ENCODE measurements at places on chromosomes 7 and 10.
A peak's percentile ranks its signal among the peaks of the same experiment; 100 is the strongest.

- peak; percentile 81 for DNase-seq
These were observed 338.0 kb upstream of the MKI67 start for GRCh38 chr10:128463991-128464760.

DNA sequence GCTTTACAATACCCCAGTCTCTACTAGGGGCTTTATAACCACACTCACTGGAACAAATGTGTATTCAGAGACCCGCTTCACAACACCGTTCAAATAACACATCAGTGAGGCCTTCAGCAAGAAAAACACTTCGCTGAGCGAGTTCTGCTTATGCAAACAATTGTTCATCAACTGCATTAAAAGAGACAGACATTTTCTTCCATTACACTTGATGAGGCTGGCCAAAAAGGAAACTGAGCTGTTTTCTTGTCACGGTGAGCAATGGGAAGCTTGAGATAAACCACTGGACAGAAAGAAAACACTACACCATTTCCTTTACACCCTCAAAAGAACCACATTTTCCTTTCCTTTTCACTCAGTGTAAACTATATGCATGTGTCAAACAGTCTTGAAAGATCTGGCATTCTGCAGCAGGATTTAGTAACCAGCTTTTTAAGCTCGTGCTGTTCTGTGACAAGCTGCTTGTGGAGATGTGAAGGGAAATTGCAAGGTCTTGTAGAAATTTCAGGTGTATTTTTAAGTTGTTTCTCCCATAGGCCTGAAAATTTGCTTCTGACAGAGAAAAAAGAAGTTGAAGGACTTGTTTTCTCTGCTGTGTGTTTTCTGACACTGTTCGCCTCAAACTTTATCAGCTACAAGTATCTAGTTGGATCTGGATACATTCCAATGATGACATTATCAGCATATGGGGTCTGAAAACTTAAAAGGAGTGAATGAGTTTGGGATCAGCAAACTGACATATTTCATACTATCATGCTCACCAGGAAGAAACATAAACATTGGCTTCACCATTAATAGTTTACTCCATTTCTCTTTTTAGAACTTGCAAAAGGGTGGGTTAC is 693.1 kb downstream of the PARD3 start:
- no peak for DNase-seq

DNA sequence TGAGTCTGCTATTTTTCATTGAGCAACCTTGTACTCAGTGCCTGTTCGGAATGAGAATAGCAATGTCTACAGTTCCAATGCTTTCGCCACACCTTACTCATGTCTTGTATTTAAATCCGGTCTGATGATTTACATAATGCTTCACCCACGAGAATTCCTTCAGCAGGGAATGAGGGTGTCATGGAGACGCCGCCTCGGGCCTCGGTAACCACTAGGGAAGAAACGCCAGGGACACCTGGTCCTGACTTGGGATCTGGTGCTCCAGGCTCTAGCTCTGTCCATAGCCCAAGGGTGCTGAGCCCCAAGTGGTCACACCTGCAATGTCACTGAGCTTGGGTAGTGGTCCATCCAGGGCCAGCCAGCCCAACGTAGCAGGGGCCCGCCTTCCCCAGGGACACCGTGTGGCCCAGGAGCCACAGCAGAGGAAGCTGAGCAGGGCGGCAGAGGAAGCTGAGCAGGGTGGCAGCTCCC is 37.4 kb downstream of the PRKAG2 start:
- peak; percentile 84 for DNase-seq

DNA sequence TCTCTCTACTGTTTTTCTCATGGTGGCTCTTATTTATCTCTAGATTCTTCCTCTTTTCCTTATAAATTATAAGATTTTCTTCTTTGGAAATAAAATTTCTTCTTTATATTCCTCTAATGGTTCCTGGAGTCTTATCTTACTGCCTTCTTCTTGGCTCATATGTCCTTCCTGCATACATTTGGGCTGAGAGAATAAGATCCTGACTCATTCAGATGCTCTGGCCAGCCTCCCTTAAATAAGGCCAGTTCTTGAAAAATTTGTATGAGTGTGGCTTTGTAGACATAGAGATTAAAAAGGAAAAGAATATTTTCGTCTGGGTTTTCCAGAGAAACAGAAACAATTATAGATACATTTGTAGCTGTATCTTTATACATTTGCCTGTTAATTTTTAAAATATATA is 411.3 kb downstream of the KIF20B start:
- no peak for DNase-seq

DNA sequence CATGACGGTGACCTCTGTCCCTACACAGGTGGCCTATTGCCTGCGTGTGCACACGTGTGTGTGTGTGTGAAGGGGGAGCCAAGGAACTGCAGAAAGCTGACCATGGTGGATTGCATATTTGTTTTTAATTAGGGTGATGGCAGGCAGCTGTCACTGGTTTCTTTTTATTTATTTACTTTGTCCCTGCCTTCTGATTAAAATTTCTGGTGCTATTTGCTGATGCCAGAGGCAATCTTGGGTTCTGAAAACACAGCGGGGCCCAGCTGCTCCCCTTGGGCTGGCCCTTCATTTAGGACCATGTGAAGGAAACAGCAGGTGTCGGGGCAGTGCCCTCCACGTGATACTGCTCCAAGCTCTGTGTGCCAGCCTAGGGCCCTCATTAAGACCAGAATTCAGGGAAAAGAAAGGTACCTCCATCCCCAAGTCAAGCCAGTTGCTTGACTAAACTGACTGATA is 71.3 kb upstream of the PODXL start:
- no peak for DNase-seq

DNA sequence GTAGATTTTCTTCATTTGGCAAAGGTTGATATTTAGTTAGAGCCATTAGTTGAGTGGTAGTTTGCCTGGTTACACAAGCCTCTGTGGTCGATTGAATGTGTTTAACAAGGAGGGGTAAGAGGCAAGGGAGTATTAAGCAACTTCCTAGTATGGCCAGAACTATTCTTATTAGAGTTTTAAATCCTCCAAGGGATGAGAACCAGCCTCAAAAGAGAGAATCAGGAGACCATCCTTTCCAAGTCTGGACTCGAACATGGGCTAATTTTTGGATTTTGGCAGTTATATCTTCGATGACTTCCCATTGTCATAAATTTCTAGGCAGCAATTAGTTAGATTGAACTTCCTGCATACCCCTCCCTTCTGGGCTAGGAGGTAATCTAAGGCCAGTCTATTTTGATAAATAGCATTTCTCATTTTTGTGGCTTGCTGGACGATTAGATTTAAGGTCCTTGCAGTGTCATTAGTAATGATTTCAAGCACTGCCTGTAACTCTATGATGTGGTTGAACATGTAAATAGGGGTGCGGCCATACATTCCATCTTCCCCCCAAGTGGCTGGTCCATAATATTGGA is 219.5 kb upstream of the KCND2 start:
- no peak for DNase-seq

GRCh38 chr10:46033602-46034011 is 3.2 kb upstream of the NCOA4 start:
- DNase-seq, result no peak

GRCh38 chr7:105268056-105268455 is 120.7 kb downstream of the SRPK2 start:
- no peak for DNase-seq

DNA sequence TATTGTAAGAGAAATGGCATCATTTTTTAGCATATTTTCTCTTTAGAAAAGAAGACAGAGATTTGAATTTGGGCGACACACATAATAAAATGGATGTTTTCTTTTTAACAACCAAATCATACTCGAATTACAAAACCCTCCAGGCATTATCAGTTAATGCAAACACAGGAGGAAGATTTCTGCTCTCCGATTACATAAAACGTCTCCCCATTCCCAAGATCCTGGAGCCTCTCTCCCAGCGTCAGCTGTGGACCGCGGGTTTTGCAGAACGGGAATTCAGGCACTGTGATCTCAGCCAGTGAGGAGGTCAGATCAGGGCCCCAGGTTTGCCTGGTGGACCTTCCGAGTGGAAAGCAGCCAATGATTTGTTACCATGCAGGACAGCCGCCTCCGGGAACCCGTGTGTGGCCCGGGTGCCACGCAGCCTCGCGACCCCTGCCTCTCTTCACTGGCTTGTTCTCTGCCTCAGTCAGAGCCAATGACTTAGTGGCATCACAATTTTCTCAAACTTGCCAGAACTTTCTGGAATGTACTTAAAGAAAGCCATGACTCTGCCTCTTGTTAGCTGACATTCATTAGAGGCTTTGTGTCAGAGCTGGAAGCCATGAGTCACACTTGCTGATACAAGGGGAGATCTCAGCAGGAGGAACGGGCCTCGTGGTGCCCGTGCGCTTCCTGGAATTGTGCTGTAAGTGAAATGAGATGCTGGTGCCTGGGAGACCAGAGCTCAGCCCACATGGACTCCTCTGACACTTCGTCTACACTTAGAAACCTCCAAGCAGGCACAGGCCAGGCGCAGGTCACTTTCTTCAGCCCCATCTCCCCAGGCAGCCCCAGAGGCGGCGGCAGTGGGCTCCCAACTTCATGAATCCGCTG is 246.1 kb downstream of the KLF6 start:
- no peak for DNase-seq

DNA sequence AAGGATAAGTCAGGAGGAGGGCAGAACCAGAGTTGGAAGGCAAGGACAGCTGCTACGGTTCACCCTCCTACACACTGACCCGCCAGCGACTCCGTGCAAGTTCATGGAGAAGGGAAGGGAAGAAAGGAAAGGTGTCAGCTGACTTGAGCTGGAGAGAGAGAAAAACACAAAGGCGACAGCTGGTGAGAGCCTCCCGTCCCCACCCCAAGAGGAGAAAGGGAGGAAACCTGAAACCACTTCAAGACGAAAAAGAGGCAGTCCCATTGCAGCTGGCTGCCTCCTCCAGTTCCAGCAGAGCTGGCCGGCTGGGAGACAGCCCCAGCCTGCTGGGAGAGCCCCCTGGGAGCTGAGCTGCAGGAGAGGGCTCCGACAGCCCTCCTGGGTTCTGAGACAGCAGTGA is 75.2 kb downstream of the PARD3 start:
- no peak for DNase-seq

DNA sequence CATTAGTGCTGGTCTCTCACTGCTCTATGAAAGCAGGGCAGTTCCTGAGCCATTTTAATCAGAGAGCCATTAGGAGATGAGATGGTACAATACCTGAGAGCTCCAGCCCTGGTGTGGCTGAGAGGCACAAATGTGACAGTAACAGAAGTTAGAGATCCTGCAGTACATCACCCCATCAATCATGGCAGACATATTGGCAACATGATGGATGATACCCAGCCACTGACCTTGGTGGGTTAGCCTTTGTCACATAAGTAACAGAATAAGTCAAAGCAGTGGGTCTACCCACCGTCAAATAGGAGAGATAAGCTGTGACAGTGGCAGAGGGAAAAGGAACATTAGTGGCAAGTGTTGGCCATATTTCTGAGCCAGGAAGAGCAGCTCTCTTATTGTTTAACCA is 53.3 kb upstream of the NXPH1 start:
- DNase-seq, result no peak

DNA sequence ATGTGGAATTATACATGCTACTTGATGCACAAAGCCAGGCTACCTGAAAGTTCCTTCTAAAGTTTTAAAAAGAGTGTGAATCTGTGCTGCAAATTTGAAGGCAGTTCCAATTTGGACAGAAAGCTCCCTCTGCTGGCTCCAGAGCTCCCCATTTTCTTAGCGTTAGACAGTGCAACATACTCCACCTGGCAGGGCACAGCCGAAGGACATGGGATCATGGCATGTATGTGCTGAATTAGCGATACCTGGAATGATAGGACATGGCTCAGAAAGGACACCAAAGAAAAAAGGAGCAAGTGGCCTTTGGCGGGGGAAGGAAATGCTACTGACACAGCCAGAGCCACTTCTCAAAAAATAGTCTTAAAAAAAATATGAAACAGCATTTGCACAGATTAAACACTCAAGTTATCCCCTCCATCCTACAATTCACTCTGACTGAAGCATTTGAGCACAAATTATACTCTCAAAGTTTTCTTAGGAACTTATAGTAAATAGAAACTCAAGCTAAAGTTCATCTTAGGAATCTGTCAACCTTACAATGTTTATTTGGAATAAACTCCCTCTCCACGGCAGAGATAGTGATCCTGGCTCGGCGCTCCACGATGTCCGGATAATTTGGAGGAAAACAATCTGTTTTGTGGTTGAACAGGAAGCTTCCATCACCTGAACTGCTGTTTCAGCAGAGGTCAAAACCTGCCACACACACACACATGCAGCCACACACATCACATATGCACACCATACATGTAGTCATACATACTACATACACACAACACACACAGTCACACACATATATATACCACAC is 80.0 kb downstream of the C7orf25 start:
- DNase-seq, result no peak

- no peak for DNase-seq
These were observed 15.2 kb downstream of the PIP start for GRCh38 chr7:143147070-143147469.

- DNase-seq, result no peak
These were observed 101.3 kb downstream of the GLI3 start for GRCh38 chr7:42135728-42136127.

DNA sequence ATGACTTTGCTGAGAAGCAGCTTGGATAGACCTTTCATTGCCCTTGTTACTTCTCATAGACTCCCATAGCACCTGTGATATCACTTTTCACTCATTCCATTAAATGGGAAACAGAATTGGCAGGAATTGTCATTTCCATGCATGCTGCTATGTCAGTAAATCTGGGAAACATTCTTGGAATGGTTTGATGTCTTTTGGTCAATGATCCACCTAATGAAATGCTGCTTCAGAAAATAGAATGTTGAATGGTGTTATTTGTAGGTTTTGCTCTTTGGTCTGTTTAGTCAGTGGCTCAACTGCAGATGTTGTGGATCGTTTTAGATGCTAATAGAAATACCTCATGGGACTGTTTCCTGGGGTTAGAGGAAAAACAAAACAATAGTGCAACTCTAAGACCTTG is 127.8 kb downstream of the PLPP4 start:
- no peak for DNase-seq

DNA sequence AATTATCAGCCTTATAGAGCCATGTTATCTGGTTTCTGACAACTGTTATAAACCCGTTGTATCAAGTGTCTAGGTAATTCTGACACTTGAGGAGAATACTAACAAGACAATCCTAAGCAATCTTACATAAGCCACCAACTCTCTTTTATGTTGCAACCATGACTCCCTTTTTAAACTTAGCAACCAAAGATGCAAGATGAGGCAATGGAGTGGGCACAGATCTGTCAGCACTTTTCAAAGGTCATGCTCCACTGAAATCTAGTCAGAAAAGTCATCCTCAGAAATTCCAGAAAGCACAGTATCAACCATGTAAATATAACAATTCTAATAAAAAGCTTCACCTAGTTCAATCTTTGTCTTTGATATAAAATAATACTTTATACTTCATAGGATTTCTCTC is 77.0 kb upstream of the SEMA3A start:
- DNase-seq, result no peak

GRCh38 chr7:33649476-33650441 is 255.6 kb upstream of the BMPER start:
- no peak for DNase-seq
